Activated CD4-positive, alpha-beta T cell treated with anti-CD3 and anti-CD28 coated beads, Interleukin-2, amount 10 ng/mL, durations not matched to agents 24 days and 14 days (primary cell): ENCODE measurements at places on chromosomes 4 and X. TPM values are rescaled to one million over a fixed set of nuclear protein-coding genes. Genes with fewer than 3 reads are reported as not detected.

CYBB gene
- not detected in 2 replicates for total RNA-seq

SLC26A1 gene
- total RNA-seq = 0.26 TPM in 1 of 2 replicates, not detected in the other

PABPC4L gene
- not detected in 2 replicates for total RNA-seq

GUCY1A1 gene
- not detected in 2 replicates for total RNA-seq

DNA sequence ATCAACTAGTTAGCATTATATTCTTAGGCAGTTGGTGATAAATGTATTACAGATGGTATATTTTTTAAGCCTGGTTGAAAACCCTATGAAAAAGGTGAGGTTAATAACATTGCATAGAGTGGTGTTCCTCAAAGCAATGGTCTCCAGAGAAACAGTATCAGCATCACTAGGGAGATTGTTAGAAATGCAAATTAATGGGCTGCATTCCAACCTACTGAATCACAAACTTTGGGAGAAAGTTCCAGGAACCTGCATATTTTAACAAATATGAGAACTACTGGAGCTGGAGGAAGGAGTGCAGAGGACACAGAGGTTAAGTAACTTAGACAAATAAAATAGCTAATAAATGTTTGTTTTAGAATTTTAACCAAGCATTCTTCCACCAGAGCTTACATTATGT is 166.9 kb upstream of the PCDH10 start:
- no peak overlapping the region for H3K4me3 ChIP-seq
- no peaks in the 10 kb centered on the region for H3K36me3 ChIP-seq
- no peaks in the 10 kb centered on the region for H3K4me1 ChIP-seq
- H3K27me3 ChIP-seq = no peaks in the 10 kb centered on the region
- no peak overlapping the region for H3K27ac ChIP-seq
- DNase-seq = no peak

DNA sequence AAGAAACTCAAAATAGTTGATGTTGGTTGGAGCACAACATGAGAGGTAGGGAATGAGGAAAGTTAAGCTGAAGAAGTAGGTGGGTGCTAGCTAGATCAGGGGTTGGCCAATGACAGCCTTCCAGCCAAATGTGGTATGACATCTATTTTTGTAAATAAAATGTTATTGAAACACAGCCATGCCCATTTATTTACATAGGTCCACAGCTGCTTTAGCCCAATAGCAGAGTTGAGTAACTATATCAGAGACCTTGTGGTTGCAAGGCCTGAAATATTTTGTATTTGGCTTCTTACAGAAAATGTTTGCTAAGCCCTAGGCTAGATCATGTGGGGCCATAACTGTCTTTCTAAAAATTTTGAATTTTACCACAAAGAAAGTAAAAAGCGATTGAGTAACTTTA is 234.9 kb upstream of the CTSO start:
- H3K27me3 ChIP-seq = no peaks in the 10 kb centered on the region
- no peak overlapping the region for H3K27ac ChIP-seq
- H3K4me3 ChIP-seq = no peak overlapping the region
- H3K4me1 ChIP-seq = no peaks in the 10 kb centered on the region

DNA sequence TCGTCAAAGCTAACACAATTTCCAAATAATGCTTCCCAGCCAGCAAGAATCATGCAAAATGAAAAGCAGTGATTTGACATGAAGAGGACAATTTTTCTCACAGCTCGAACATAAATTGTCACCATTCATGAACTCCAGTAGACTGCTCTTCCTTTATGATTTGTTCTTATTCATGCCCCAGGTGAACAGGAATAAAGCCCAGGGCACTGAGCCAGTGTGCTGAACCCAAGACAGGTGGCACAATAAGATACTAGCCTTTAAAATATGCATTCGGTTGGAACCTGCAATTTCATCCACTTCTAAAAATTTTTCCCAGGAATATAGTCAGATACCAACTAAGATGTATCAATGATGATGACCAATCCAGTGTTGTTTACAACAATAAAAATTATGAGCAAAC is 139.7 kb downstream of the PRSS12 start:
- no peaks in the 10 kb centered on the region for H3K36me3 ChIP-seq
- no peak overlapping the region for H3K27ac ChIP-seq
- H3K27me3 ChIP-seq = peaks cover 3% of the 10 kb centered on the region
- H3K4me3 ChIP-seq = no peak overlapping the region
- DNase-seq = no peak

DNA sequence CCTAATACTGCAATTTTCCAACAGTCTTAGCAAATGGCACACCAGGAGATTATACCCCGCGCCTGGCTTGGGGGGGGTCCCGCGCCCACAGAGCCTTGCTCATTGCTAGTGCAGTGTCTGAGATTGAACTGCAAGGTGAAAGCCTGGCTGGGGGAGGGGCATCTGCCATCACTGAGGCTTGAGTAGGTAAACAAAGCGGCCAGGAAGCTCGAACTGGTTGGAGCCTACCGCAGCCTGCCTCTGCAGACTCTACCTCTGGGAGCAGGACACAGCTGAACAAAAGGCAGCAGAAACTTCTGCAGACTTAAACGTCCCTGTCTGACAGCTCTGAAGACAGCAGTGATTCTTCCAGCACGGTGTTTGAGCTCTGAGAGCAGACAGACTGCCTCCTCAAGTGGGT is 172.8 kb upstream of the NAP1L5 start:
- DNase-seq = no peak
- H3K4me1 ChIP-seq = no peaks in the 10 kb centered on the region
- H3K27ac ChIP-seq = no peak overlapping the region
- H3K4me3 ChIP-seq = no peak overlapping the region
- no peaks in the 10 kb centered on the region for H3K36me3 ChIP-seq

DNA sequence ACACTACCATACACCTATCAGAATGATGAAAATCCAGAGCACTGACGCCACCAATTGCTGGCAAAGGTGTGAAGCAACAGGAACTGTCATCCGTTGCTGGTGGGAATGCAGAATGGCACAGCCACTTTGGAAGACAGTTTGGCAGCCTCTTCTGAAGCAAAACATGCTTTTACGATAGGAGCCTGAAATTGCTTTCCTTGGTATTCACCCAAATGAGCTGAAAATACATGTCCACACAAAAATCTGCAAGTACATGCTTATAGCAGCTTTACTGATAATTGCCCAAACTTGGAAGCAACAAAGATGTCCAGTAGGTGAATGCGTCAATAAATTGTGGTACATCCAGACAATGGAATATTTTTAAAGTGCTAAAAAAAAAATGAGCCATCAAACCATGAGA is 322.8 kb upstream of the FAT1 start:
- H3K27me3 ChIP-seq = no peaks in the 10 kb centered on the region
- no peaks in the 10 kb centered on the region for H3K4me1 ChIP-seq
- DNase-seq = peak; percentile 21
- no peak overlapping the region for H3K27ac ChIP-seq

- H3K27me3 ChIP-seq = no peaks in the 10 kb centered on the region
- DNase-seq = no peak
- no peak overlapping the region for H3K27ac ChIP-seq
- no peaks in the 10 kb centered on the region for H3K36me3 ChIP-seq
These were observed 215.5 kb upstream of the VEGFC start for GRCh38 chr4:177008071-177008835.

GRCh38 chr4:184616633-184617551 is 32.4 kb downstream of the CASP3 start:
- H3K27ac ChIP-seq = peak overlapping the region; percentile 17
- no peak overlapping the region for H3K4me3 ChIP-seq
- no peak for DNase-seq

DNA sequence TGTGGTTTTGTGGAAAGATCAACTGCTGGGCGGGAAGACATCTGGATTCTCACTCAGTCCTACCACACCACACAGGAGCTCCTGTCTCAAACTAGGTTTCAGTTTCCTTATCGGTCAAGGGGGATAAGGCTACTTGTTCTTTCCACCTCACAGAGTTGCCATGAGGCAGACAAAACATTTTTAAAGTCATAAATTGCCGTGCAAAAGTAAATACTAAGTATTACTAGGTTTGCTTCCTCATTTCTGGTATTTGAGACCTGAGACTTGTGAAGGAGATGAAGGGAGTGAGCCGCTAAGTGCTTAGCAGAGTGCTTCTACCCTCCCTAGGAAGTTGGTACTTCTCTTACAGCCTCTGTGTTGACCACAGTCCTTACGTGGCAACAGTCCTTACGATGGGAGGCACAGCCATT is 1.5 kb downstream of the LAP3 start:
- no peaks in the 10 kb centered on the region for H3K27me3 ChIP-seq
- H3K27ac ChIP-seq = peak overlapping the region; percentile 96
- peaks cover 39% of the 10 kb centered on the region for H3K4me1 ChIP-seq
- H3K4me3 ChIP-seq = peak overlapping the region; percentile 97
- H3K36me3 ChIP-seq = peaks cover 39% of the 10 kb centered on the region

GRCh38 chrX:54007682-54008081 is 36.6 kb downstream of the PHF8 start:
- peaks cover 2% of the 10 kb centered on the region for H3K4me1 ChIP-seq
- H3K36me3 ChIP-seq = peaks cover 36% of the 10 kb centered on the region
- no peak overlapping the region for H3K27ac ChIP-seq
- H3K27me3 ChIP-seq = no peaks in the 10 kb centered on the region

DNA sequence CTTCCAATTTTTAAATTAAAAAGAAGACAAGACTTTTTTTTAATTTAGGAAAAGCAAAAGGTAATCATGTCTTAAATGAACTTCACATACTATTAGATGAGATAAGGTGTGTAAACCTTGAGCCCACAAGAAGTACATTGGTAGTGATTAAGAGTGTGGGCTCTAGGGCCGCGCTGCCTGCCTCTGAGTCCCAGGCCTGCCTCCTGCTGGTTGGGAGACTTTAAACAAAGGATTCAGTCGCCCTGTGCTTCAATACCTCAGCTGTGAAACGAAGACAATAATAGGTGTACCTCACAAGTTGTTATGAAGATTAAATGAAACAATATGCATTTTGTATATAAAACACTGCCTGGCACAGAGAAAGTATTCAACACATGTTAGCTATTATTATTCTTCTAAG is 95.9 kb upstream of the MYOZ2 start:
- H3K36me3 ChIP-seq = no peaks in the 10 kb centered on the region
- peaks cover under 1% of the 10 kb centered on the region for H3K27me3 ChIP-seq
- DNase-seq = no peak
- H3K27ac ChIP-seq = no peak overlapping the region
- peaks cover 5% of the 10 kb centered on the region for H3K4me1 ChIP-seq

GRCh38 chrX:46340696-46341095 is 204.5 kb downstream of the ZNF674 start:
- no peak overlapping the region for H3K27ac ChIP-seq
- peaks cover 1% of the 10 kb centered on the region for H3K27me3 ChIP-seq
- no peak for DNase-seq
- no peaks in the 10 kb centered on the region for H3K36me3 ChIP-seq
- no peaks in the 10 kb centered on the region for H3K4me1 ChIP-seq
- no peak overlapping the region for H3K4me3 ChIP-seq

- H3K27ac ChIP-seq = no peak overlapping the region
- no peak for DNase-seq
- H3K36me3 ChIP-seq = no peaks in the 10 kb centered on the region
- H3K27me3 ChIP-seq = peaks cover 3% of the 10 kb centered on the region
- H3K4me3 ChIP-seq = no peak overlapping the region
- peaks cover 5% of the 10 kb centered on the region for H3K4me1 ChIP-seq
These were observed 116.2 kb downstream of the CDS1 start for GRCh38 chr4:84699001-84699671.

DNA sequence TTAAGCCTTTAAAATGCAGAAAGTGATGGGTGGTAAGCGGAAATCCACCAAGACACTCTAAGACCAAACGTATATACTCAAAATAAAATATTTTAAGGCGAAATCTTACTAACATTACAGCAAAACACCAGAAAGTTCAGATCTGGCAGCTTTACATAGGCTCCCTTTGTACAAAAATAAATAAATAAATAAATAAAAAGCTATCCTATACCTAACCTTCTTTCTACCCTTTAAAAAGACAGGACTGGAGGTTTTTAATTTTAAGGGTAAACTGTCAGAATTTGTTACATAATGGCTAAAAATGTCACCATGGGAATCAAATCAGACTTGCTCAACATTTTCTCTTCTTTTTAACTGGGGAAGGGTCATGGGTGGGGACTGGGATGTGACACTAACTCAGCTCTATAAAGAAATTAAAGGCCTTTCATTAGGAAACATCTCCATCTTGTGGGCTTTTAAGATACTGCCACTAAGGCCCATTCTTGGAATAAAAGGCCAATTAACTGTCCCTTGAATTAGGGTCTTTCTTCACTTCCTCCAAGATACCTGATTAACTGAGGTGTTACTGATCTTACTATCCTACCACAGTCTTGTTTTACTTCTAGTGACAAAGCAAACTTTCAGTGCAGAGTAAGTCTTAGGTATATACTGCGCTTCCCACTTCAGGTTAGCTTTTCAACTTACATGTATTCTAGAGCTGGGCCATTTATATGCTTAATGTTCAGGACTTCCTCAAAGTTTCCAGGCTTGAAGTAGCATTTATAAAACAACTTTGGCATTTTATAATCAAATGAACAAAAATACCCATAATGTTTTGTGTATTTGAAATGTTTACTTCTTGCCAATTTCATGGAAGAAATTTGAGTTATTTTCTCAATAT is 13.3 kb downstream of the HNRNPD start:
- DNase-seq = peak; percentile 63
- peak overlapping the region; percentile 33 for H3K4me3 ChIP-seq
- peaks cover 61% of the 10 kb centered on the region for H3K36me3 ChIP-seq
- H3K27ac ChIP-seq = no peak overlapping the region
